Epithelial cell of esophagus (primary cell): ENCODE measurements at places on chromosomes 12 and 14.

- DNase-seq = no peak
Observed at GRCh38 chr12:53751336-53752191, at the start of gene CISTR. Gene CISTR (minus strand): TSS chr12:53751979.

- DNase-seq = no peak
Observed at GRCh38 chr14:94539181-94539580, 22.1 kb upstream of the SERPINA4 start.

DNA sequence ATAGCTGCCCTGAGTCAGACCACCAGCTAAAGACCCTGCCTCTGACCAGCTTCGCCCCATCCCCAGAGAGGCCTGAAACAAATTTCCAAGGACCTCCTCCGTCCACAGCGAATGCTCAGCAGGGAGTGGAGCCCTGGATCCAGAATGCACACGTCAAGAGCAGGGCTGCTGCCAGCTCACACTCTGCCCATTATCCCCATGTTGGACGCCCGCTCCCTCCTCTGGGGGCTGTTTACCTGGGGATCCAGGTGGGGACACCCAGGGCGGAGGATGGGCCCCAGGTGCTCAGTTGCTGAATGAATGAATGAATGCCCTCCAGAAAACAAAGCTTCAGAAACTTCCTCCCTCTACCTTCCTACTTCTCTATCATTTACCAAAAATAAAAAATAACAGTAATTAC is 18.1 kb downstream of the BCL11B start:
- no peak for DNase-seq

- DNase-seq = peak; percentile 14
Observed at GRCh38 chr12:22729957-22730443, 105.0 kb downstream of the ETNK1 start.

DNA sequence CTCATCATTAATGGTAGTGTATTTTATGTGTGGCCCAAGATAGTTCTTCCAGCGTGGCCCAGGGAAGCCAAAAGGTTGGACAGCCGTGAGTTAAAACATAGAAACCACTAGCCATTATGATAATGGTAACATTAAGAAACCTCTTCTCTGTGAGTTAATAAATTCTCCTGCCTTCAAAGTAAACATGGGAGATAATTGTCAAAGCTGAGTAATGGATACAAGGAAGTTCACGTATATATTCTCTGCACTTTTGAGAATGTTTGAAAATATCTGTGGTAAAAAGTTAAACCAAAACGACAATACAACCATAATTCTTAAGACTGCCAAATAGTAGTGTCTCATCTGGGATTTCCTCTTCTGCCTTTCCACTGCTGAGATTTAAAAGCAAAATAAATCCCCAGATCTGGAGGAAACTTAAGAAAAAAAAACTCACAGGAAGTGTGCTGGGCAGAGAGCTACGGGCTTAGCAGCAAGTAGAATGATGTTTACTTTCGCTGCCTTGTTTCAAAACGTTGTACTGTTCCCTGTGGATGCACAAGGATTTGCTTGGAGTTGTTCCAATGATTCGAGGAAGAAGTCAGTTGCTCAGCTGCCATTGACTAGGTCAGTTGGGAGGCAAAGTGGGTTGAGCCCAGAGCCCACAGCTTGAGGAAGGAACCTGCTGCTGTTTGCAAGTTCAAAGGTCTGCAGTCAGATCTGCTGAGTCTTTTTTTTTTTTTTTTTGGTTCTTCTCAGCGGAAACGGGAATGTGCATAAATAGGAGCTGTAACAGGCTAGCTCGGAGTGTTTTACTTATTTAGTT is 1.7 kb downstream of the TPCN1 start:
- DNase-seq = peak; percentile 62

- peak; percentile 56 for DNase-seq
Observed at GRCh38 chr12:115306380-115306779, 622.4 kb upstream of the TBX3 start.

DNA sequence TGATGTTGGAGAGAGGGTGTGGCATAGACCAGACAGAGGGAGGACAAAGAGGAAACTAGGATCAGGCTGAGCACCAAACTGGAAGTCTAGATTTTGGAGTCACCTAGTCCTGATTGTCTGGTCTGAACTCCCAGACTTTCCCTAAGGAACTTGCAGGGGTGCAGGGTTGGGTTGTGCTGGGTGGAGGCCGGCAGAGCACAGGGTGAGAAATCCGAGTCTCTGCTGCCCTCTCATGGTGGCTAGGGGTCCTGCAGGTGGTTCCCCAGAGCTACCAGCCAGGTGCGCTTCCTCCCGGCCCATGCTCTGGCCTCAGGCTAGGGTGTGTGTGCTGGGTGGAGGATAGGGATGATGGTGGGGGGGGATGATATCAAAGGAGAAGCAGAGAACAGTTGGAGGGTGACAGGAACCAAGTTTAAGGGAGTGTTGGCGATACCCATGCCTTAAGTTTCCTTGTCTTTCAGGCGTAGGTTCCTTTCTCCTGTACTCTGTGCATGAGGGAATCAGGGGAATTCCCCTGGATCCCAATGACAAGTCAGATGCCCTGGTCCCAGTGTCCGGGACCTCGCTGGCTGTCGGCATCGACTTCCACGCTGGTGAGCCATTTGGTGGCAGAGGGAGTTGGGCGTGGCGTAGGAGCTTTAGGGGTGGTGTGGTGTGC is 33.5 kb upstream of the NXPH4 start:
- peak; percentile 85 for DNase-seq

DNA sequence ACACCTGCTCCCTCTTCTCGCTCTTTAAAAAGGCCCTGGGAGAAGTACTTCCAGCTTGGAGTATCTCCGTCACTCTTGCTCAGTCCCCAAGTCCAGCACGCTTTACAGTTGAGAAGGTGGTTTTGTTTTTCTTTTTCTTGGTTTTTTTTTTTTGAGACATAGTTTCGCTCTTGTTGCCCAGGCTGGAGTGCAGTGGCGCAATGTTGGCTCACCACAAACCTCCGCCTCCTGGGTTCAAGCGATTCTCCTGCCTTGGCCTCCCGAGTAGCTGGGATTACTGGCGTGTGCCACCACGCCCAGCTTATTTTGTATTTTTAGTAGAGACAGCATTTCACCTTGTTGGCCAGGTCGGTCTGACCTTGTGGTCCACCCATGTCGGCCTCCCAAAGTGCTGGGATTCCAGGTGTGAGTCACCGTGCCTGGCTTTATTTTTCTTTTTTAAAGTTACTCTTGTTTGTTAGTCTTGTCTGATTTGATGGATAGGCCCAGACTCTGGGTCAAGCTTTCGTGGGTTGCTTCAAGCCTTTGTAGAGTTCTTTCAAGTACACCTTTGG is 1.9 kb downstream of the TDRD9 start:
- no peak for DNase-seq

DNA sequence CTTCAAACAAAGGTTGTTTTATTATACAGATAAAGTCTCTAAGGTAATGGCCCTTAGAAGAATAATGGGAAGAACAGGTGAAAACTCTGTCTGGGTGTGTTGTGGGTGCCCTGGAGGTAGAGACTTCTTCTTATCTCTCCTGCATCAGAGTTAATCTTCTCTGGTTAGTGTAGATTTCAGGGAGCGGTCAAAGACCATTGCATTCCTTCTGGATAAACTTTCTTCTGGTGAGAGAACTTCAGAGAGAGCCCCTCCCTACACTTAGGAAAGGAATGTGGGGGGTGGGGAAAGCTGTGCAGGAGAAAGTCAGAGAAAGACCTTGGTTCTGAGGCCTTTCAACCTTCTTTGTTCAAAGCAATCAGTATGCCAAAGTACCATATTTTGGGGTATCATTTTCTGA is 658.5 kb downstream of the DIO2 start:
- DNase-seq = no peak

DNA sequence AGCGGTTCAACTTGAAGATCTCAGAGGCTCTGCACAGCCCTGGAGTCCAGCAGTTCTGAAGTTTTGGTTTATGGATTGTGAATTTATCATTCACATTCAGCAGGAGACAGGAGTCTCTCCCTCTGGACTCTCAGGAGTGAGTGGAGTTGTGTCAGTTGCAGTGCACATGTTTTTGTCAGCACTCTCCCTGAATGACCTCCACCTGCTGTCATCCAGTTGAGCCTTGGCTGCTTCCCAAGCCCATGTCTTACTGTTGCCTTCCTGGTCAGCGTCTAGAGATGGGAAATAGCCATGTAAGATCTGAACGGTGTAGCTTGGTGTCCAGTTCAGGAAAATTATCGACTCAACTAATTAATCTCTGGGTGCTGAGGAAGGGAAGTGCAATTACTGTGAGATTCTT is 133.2 kb downstream of the PRKCH start:
- DNase-seq = no peak

DNA sequence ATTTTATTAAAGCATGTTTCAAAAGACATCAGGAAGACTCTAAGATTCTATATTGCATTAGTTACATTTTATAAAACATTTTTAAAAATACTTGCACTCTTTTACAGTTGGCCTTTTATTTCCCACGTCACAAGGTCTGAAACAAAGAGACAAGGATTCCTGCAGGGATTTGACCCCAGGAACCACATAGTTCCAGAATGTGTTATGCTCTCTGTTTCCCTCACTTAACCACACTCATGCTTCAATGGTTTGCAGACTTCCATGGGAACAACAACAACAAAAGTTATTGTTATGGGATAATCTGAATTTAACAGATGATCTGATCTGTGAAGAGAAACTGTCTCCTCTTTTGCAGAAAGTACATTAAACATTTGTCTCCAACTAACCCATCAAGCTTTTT is 104.3 kb upstream of the PPFIA2 start:
- DNase-seq = no peak

DNA sequence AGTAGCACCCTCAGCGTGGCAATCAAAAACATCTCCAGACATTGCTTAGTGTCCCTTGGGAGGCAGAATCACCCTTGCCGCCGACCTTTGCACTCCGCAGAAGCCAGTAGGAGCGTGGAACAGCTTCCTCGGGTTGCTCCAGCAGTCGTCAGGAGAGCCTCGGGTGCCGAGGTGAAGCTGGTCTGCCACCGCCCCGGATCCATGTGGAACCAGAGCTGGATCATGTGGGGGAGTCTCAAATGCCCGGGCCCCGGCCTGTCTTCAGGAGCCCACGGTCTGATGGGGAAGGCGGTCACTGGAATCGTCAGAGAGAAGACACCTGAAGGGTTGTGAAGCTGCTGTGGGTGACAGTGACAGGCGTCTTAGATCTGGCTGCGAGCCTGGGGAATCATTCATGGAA is 14.3 kb downstream of the MVK start:
- DNase-seq = no peak

DNA sequence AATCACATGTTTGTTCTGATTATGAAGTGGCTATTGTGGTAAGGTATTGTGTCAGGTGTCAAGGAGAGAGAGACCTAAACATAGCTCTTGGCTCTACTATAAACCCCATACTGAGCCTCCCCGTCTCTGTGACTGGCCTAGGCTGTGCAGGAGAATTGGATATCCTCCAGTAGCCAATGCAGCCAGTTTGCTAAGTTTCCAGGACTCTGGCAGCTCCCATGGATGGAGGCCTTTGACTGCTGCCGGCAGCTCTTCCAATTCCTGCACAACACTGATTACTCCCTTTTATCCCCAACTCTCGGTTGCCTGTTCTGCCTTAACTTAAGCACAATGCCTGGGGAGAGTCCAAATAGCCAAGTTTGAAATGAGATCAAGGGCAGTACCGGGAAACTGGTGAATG is 59.3 kb downstream of the ABCC9 start:
- DNase-seq = no peak

DNA sequence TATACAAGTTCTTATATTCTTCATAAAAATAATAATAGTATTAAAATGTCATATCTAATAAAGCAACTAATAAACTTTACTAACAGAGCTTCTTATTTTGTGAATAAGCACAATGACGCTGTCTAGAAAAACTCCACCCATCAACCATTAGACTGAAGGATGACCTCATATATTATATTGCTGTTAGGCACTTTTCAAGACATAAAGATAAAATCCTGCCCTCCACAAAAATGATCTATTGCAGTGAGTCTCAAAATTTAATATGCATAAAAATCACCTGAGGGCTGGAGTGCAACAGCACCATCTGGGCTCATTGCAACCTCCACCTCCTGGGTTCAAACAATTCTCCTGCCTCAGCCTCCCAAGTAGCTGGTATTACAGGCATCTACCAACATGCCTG is 20.1 kb downstream of the TM7SF3 start:
- no peak for DNase-seq

DNA sequence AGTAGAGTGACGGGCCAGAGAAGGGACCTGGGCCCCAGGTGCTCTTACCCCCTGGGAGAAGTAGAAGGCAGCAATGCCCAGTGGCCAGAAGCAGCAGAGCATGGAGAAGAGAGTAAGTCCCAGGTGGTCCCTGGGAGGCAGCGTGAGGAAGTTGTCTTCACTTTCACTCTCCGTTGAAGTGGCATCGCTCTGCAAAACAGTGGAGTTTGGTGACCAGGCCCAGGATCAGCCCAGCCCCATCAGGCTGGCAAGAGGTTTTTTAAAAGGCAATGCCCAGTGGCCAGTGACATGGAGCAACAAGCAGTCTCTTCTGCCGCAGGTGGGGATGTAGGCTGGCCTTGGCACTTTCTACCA is 18.2 kb downstream of the SYNDIG1L start:
- no peak for DNase-seq

DNA sequence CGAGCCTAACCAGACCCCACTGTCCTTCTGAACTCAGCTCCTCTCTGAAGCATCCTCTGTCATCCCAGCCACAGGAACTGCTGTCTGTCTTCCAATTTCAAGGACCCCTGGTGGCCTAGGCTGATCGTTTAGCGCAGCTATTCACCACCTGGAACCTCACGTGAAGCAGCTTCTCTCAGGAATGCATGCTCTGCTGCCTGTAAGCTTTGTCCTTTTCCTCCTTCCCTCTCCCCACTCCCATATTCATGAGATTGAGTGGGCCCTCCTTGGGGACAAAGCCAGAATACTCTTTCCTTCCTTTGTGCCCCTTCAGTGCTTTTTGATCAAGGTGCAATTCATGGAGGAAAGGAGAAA is 17.2 kb downstream of the DPF3 start:
- no peak for DNase-seq
